ENCODE measurements at places on chromosomes 2 and 18. TPM values are rescaled to one million over a fixed set of nuclear protein-coding genes. Genes with fewer than 3 reads are reported as not detected.

The DYNAP gene
- not detected for total RNA-seq

The SH3RF3 gene
- total RNA-seq: 14.8 TPM

The TMEM198 gene
- total RNA-seq: 1.1 TPM

The ADAM23 gene
- 0.29 TPM for total RNA-seq

DNA sequence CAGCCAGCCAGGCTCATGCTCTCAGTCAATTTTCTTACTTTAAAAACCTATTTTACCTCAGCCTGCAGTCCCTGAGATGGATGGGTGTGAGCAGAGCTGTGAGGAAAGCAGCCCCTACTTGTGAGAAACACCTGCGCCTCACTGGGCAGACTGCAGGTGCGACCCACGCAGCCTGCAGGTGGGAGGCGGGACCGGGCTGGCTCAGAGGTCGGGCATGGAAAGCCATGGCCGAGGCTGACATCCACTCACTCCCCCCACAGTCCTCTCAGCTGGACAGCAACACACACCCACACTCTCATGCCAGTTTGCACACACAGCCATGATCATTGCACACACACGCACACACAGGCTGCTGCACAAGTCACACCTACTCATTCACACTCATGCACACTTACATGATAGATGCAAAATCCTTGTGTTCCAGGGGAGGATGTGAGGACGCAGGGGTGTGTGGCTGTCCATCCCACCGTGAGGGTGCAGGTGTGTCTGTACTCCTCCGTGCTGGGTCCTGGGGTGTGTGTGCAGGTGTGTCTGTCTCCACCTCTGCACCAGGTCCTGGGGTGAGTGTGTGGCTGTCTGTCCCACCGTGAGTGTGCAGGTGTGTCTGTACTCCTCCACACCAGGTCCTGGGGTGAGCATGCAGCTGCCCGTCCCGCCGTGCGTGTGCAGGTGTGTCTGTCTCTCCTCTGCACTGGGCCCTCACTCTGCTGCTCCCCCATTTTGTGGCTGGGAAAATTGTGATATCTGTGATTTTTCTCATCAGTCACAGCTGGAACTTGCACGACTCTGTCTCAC lies 166.5 kb downstream of the RTP5 start:
- peaks cover 10% of the 10 kb centered on the region for H3K4me1 ChIP-seq
- DNase-seq: no peak
- H3K36me3 ChIP-seq: no peaks in the 10 kb centered on the region
- H3K4me3 ChIP-seq: no peak overlapping the region
- peaks cover 68% of the 10 kb centered on the region for H3K27me3 ChIP-seq
- no peak overlapping the region for H3K27ac ChIP-seq

DNA sequence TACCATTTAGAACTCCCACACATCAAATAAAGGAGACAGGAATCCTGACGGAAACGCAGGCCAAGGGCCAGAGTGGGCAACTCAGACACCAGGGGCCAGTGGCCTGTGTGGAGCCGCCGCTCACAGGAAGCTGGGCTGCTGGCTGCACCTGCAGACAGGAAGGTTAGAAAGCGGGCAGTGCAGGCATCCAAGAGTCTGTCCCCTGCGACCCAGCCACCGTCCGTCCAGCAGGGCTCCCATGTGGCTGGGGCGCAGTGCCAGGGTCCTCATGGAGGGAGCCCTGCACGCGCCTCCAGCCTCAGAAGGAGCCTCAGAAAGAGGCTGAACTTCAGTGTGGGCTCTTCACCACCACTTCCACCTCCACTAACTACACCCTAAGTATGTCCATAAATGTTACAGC lies 2.5 kb upstream of the ANO7 start:
- no peak overlapping the region for H3K27ac ChIP-seq
- H3K4me1 ChIP-seq: no peaks in the 10 kb centered on the region
- H3K36me3 ChIP-seq: no peaks in the 10 kb centered on the region
- H3K27me3 ChIP-seq: peaks cover 4% of the 10 kb centered on the region
- peak; percentile 38 for DNase-seq

DNA sequence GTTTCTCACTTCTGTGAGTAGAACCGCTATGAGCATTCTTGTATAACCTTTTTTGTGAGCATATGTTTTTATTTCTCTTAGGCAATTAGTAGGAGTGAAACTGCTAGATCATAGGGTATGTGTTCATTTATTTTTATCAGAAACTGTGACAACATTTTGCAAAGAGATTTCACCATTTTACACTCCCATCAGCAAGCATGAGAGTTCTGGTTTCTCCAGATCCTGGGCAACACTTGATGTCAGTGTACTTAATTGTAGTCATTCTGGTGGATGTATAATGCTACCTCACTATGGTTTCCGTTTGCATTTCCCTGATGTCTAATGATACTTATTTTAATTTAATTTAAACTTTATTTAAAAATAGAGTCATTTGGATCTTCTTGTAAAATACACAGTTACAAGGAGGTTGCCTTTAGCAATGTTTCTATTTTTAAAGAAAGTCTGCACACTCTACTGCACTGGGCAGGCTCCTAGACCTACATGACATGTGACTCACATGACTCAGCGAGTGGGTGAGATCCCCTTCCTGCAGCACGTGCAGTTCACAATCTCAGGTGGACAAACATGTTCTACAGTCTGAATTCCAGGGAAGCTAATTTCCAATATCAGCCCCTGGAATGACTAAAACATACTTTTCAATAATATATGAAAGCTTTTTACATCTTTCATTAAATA lies 127.0 kb upstream of the BCL2L11 start:
- no peak overlapping the region for H3K27ac ChIP-seq
- H3K36me3 ChIP-seq: no peaks in the 10 kb centered on the region
- peaks cover 43% of the 10 kb centered on the region for H3K27me3 ChIP-seq
- H3K4me3 ChIP-seq: no peak overlapping the region
- DNase-seq: no peak

GRCh38 chr2:72124376-72124775 lies 23.3 kb downstream of the CYP26B1 start:
- H3K27me3 ChIP-seq: peaks cover 55% of the 10 kb centered on the region
- no peaks in the 10 kb centered on the region for H3K4me1 ChIP-seq
- no peak overlapping the region for H3K4me3 ChIP-seq
- H3K27ac ChIP-seq: no peak overlapping the region
- no peak for DNase-seq

- H3K27ac ChIP-seq: no peak overlapping the region
- no peak overlapping the region for H3K4me3 ChIP-seq
- H3K27me3 ChIP-seq: peaks cover 62% of the 10 kb centered on the region
- H3K36me3 ChIP-seq: no peaks in the 10 kb centered on the region
- no peaks in the 10 kb centered on the region for H3K4me1 ChIP-seq
- DNase-seq: no peak
Measured at GRCh38 chr2:218867900-218868299, 8.3 kb downstream of the WNT6 start.

DNA sequence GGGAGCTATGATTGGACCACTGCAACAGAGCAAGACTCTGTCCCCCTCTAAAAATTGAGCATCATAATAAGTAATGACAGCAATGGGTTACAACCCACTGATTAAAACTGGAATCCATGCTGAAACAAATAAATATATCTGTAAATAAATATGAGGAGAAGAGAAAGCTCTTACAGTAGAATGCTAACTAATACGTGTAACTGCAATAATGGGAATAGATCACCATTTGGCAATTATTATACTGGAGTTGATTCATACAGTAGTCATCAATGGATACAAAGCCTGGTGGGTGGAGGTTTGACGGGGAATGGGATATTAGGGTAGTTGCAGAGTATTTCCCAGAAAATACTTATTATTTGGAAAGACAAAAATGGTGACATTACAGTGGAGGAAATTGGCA lies 6.1 kb upstream of the INO80B start:
- peaks cover 15% of the 10 kb centered on the region for H3K4me1 ChIP-seq
- no peak overlapping the region for H3K27ac ChIP-seq
- H3K27me3 ChIP-seq: peaks cover 6% of the 10 kb centered on the region
- peak; percentile 84 for DNase-seq
- H3K4me3 ChIP-seq: no peak overlapping the region

DNA sequence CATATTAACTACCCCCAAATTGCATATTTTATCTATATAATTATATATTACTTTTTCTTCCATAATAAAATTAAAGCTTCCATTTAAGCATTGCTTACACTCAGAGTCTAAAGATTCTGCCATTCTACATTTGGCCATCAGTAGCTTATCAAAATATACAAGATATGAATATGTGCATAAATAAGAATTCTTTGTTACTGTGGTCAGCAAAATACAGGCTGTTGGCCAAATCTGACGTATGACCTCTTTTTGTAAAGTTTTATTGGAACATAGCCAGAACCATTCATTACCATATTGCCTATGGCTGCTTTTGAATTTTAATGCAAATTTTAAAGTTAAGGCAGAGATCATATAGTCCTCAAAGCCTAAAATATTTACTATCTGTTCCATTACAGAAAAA lies 643.9 kb upstream of the VRK2 start:
- no peaks in the 10 kb centered on the region for H3K27me3 ChIP-seq
- no peaks in the 10 kb centered on the region for H3K36me3 ChIP-seq
- no peak overlapping the region for H3K4me3 ChIP-seq
- no peak for DNase-seq

GRCh38 chr2:237693291-237693994 lies 66.1 kb downstream of the LRRFIP1 start:
- H3K27me3 ChIP-seq: no peaks in the 10 kb centered on the region
- no peaks in the 10 kb centered on the region for H3K36me3 ChIP-seq
- H3K4me3 ChIP-seq: peak overlapping the region; percentile 91
- DNase-seq: peak; percentile 88
- H3K4me1 ChIP-seq: peaks cover 47% of the 10 kb centered on the region
- peak overlapping the region; percentile 82 for H3K27ac ChIP-seq

- no peak overlapping the region for H3K4me3 ChIP-seq
- H3K27ac ChIP-seq: no peak overlapping the region
- H3K4me1 ChIP-seq: no peaks in the 10 kb centered on the region
- no peaks in the 10 kb centered on the region for H3K27me3 ChIP-seq
- peak; percentile 41 for DNase-seq
Measured at GRCh38 chr2:125004106-125004800, 979.2 kb downstream of the CNTNAP5 start.

GRCh38 chr2:32210767-32211408 lies 45.2 kb downstream of the SLC30A6 start:
- H3K4me1 ChIP-seq: no peaks in the 10 kb centered on the region
- H3K27me3 ChIP-seq: no peaks in the 10 kb centered on the region
- no peak overlapping the region for H3K27ac ChIP-seq
- H3K36me3 ChIP-seq: peaks cover 5% of the 10 kb centered on the region
- no peak for DNase-seq

GRCh38 chr2:18860179-18860578 lies 270.8 kb upstream of the NT5C1B start:
- H3K27me3 ChIP-seq: peaks cover 2% of the 10 kb centered on the region
- H3K4me3 ChIP-seq: no peak overlapping the region
- H3K27ac ChIP-seq: no peak overlapping the region
- no peak for DNase-seq
- H3K4me1 ChIP-seq: no peaks in the 10 kb centered on the region
- H3K36me3 ChIP-seq: no peaks in the 10 kb centered on the region
